ENCODE measurements at places on chromosomes 11 and 22. TPM values are rescaled to one million over a fixed set of nuclear protein-coding genes. Genes with fewer than 3 reads are reported as not detected.

Gene DBX1
- total RNA-seq = not detected

Gene CSNK2A3
- total RNA-seq = 1.9 TPM

Gene SAMM50
- total RNA-seq = 44.6 TPM

Gene SYT12
- total RNA-seq = 22.3 TPM

Gene HSPB2
- not detected for total RNA-seq

Gene LARGE1
- 4.0 TPM for total RNA-seq

Gene FGF3
- not detected for total RNA-seq

Gene CNIH2
- 2.4 TPM for total RNA-seq

Gene C11orf16
- not detected for total RNA-seq

Gene SYT9
- total RNA-seq = 0.11 TPM

Gene RIMBP3B
- 0.71 TPM for total RNA-seq

Gene TPBGL
- 0.14 TPM for total RNA-seq

Gene TCP11L1
- 23.6 TPM for total RNA-seq

Gene FREY1
- total RNA-seq = not detected

Gene TRIOBP
- 33.8 TPM for total RNA-seq

Gene NXPE1
- not detected for total RNA-seq

Gene LIF
- 20.1 TPM for total RNA-seq

Gene SAC3D1
- 55.8 TPM for total RNA-seq

Gene MSANTD4
- total RNA-seq = 9.9 TPM

Gene TUB
- total RNA-seq = 6.4 TPM

Gene CCDC89
- not detected for total RNA-seq

Gene TEF
- total RNA-seq = 0.81 TPM

Data from A549 treated with Mapracorat at 1 μM for 4 hours (cell line).